ENCODE measurements at places on chromosomes 2 and 18.

DNA sequence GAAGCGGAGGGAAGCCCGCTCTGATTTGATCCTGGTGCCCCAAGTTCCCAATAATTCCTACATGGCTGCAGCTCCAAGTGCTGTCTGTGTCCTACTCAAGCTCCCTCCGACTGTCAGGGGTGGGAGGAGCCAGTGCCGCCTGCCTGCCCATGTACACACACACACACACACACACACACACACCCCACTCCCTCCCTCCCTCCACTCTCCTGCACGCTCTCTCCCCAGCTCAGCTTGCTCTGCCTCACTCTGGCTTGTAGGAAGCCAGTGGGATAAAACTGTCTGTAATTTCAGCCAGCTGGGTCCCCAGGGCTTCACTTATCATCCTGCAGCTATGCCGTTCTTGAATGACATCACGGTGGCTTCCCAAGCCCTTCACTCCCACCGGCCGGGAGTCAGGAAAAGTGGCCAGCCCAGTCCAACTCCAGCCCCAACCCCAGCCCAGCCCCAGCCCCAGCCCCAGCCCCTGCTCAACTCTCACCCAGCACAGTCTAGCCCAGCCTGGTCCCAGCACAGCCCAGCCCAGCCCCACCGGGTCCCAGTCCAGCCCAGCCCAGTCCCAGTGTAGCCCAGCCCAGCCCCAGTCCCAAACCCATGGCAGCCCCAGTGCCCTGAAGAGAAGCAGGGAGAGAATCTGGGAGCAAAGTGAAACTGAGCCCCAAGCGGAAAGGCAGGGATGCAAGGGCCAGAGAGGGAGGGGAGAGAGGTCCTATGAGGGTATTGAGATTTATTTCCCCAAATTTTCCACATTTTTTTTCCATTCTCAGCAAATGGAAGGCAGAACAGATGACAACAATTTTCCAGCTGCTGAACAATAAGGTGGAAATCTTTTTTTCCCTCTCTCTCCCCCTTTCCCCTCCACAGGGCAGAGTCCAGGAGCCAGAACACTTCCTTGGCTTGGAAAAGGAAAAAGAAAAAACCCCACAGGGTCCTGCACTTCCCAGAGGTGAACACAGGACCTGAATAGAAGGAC, 144.0 kb downstream of the TNS1 start:
- DNase-seq: no peak

DNA sequence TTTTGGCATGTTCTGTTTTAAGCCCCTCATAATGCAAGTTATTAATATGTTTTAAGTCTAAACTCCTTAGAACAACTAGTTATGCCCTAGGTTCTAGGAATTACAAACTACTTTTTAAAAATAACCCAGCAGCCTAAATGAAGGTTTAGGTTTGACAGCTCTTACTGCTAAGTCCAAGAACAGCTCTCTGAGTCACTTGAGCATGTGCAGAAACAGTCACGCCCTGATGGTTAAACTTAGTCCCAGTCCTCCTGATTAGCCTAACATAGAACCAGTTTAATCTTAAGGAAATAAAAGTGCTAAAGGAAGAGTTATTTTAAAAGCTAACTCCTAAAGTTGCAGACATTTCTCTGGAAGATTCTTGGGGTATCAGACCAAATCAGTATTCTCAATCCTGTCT, 72.5 kb downstream of the RMDN2 start:
- no peak for DNase-seq

GRCh38 chr2:158778243-158778642, 16.9 kb upstream of the DAPL1 start:
- DNase-seq: no peak

- DNase-seq: no peak
These were observed 13.2 kb downstream of the TSHZ1 start for GRCh38 chr18:75223687-75224347.

DNA sequence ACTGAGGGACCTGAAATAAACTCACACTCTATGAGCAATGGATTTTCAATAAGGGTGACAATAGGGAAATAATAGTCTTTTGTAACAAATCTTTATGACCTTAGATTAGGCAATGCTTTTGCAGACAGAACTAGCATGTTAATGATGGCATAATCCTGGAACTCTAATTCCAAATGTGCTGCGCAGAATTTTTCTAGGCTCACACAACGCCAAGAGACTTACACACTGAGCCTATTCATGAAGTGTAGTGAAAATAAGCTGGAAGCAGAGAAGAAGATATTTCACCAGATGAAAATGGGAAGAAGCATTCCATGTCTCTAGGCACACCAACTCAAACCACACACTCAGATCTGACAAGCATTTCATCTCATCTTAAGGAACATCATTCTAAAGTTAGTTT, 178.5 kb downstream of the L3MBTL4 start:
- no peak for DNase-seq

- DNase-seq: no peak
These were observed 587.5 kb downstream of the XIRP2 start for GRCh38 chr2:167475791-167476190.
